ENCODE measurements at places on chromosomes 11 and 22.

GRCh38 chr11:65053827-65054508 is 4.4 kb downstream of the NAALADL1 start:
- DNase-seq: no peak

GRCh38 chr22:22993184-22993583 is 77.1 kb upstream of the GNAZ start:
- no peak for DNase-seq

DNA sequence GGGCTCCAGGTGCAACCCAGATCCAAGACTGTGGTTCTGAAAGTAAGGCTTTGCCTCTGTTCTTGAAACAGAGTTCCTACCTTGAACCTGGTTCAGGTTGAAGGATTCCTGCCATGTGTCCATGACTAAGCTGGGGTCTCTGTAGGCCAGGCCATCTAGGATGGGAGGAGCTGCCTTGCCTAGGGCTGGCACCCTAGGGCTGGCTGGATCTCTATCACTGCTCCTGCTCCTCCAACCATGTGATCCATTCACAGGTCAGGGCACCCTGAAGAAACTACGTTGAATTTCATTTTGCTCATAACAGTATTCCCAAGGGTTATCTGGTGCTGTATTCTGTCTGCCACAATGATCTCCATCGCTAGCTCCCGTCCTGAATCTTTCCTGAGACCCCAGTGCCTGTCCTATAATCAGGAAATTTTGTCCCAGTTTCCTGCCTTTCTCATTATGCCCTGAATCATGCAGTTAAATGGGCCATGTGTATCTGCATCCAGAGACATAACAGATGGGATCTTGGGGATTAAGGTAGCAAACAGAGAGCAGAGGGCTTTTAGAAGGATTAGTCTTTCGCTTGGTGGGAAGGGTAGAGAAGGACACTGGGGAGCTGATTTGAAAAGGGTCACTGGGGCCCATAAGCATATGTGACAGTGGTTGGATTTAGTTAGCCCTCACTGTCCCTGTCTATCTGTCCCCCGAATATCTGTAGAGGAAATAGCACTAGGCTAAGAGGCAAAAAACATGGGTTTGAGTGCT is 98.2 kb upstream of the MTMR2 start:
- no peak for DNase-seq

DNA sequence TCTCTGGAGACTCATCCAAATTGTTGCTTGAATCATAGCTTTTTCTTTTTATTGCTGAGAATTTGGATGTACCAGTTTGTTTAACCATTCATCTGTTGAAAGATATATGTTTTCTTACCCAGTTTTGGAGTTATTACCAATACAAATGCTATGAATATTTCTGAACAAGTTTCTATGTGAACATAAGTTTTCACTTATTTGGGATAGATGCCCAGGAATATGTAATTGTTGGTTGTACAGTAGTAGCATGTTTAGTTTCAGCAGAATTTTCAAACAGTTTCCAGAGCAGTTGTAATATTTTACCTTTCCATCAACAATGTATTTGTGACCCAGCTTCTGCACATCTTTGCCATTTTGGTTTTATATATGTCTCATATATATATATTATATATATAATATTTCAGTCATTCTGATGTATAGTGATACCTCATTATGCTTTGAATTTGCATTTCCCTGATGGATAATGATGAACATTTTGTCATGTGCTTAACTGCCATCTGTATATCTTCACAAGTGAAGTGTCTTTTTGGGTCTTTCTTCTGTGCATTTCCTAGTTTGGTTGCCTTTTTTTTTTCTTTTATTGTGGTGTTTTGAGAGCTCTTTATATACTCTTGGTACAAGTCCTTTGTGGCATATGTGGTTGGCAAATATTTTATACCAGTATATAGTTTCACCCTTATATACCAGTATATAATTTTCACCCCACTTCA is 118.8 kb downstream of the LUZP2 start:
- DNase-seq: no peak

GRCh38 chr11:118229274-118229847 is 4.5 kb upstream of the JAML start:
- no peak for DNase-seq

- DNase-seq: no peak
Observed at GRCh38 chr11:59076876-59077571, 9.1 kb upstream of the GLYATL1B start.

DNA sequence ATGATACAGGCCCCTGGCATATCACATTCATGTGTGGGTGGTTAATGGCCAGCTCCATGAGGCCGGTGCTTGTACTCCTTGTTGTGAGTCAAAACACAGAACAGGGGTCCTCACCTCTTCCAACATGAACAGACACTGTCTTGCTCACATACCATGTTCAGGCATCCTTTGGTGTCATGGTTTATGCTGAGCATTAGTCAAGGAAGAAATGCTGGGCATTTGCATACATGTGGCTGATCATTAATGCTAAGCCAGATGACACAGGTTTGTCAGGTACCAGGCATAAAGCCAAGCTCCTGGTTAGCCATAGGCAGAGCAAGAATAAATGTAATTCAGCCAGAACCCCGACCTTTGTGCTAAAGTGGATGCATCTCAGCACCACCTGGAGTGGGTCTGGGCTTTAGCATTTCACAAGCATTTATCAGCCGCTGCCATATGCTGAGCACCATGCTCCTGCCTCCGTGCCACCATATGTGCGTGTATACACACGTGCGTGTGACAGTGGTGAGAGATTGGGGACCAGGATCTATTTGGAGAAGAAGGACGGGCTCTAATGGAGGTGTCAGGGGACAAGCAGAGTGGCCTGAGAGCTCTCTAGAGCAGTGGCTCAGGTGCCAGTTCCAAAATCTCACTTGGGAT is 55.0 kb downstream of the MICAL2 start:
- no peak for DNase-seq

DNA sequence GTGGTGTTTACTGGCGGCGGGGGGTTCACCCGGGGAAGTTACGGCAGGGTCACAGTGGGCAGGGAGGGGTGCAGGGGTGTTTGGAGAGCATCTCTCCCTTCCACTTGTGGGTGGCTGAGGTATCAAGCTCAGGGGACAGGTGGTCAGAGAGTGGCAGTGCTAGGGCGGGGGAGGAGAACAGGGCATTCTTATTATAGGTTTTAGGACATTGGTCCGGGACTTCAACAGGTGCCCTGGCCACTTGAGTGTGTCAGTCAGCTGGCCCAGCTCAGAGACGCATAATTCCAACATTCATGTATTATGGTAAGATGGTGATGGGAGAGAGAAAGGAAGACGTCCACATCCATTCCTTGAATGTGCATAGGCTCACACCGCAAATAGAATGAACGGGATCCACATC is 101.7 kb downstream of the TEAD1 start:
- no peak for DNase-seq

- DNase-seq: no peak
Observed at GRCh38 chr11:94132152-94132558, 3.5 kb downstream of the PANX1 start.

GRCh38 chr22:37726241-37726887 is 29.5 kb downstream of the TRIOBP start:
- DNase-seq: no peak

GRCh38 chr11:64036087-64037026 is 626 bp downstream of the FLRT1 start:
- no peak for DNase-seq

DNA sequence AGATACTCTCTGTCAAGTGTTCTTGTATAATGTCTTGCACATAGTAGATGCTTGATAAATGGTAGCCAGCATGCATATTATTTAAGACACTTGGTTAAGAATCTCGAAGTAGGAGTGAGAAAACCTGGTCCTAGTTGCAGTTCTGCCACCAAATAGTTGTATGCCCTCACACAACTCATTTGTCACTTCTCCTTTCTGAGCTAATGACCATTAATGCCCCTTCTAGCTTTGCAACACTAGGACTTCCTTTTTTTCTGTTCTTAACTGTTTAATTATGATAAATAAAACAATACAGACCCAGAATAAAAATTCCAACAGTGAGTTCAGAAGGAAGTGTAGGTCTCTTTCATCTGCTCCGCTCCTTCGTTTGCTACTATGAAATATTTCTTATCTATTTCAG is 453.6 kb downstream of the TMEM135 start:
- no peak for DNase-seq

DNA sequence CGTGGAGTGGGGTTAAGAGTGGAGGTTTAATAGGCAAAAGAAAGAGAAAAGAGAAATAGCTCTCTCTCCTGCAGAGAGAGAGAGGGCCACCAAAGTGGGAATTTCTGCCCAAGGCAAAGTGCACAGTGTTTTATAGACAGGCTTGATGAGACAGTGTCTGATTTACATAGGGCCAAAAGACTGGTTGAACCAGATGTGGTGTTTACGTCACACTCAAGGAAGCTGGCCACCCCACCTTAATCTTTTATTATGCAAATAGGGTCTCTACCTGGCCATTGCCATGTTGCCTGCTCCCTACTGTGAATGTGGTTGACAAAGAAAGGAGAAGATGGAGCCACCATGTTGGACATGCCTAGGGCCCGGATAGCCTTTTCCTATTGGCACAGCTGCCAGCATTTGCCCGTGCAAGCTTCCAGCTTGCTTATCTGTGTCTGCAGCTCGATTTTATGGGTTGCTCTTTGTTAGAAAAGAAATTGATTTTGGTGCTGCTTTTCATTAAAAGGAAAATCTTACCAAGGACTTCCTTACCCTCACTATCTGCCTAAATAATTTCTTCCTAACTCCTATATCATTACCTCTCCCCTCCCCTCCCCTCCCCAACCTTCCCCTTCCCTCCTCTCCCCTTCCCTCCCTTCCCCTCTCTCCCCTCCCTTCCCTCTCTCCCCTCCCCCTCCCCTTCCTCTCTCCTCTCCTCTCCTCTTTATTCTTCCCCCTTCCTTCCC is 436.0 kb downstream of the NELL1 start:
- no peak for DNase-seq

GRCh38 chr11:85991508-85991907 is 77.4 kb downstream of the PICALM start:
- DNase-seq: no peak

DNA sequence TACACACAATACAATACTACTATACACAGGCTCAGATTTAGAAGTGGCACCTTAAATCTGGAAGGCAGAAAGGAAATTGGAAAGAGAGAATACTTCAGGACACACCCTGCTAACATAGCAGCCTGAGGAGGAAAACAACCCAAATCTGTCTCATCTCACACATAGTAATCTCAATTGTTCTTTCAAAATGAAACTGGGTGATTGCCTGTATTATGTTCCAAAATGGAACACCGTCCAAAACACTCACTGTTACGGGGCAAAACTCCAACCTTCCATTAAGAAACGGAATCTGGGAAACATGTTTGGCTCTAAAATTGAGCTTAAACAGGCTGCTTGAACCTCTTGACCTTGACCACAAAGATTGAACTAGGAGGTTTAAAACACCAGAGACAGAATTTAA is 572.6 kb downstream of the OPCML start:
- no peak for DNase-seq

GRCh38 chr11:12174128-12174476 is 63.7 kb downstream of the MICAL2 start:
- DNase-seq: no peak

DNA sequence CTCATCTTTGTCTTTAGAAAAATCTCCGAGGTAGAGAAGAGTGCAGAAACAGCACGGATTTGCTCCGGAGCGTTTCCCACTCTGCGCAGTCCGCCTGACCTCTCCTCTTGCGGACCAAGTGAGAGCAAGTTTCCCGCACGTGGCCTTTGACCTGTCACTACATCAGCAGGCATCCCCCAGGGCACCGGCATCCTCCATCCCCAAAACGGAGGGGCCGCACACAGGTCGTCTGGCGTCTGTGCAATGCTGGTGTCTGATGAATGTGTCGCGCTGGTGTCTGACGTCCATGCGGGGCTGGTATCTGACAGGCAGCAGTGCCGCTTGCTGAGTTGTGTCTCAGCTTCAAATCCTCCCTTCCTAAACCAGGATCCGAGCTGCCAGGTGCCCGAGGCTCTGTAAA is 739 bp upstream of the MRGPRE start:
- DNase-seq: no peak

- no peak for DNase-seq
Observed at GRCh38 chr22:44221710-44222475, 41.2 kb downstream of the PARVG start.

GRCh38 chr11:120137611-120138521 is at the start of gene TRIM29:
Gene TRIM29 (minus strand): TSS chr11:120138113. CDS start chr11:120138031, 82 bp downstream.
- no peak for DNase-seq

DNA sequence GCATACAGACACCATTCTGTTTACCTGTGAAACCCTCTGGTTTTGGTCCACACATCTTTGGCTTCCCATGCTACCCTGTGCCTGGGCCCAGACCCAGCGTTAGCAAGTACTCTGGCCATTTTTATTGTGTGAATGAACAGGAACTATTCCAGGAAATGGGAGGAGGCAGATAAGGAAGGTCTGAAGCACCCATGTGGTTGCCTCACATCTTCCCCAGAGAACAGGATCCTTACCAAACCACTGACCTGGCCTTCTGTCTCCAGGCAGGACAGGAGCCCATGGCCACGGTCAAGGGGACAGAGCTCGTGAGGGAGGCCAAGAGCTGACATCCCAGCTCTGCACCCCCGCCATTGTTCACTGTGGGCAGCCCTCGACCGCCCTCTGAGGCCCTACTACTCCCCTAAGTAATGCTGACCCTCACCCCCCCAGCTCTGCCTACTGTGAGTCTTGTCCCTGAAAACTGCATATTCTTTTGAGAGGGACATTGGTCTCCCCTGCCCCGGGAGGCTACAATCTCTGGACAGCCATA is 97.7 kb upstream of the TP53I11 start:
- no peak for DNase-seq

DNA sequence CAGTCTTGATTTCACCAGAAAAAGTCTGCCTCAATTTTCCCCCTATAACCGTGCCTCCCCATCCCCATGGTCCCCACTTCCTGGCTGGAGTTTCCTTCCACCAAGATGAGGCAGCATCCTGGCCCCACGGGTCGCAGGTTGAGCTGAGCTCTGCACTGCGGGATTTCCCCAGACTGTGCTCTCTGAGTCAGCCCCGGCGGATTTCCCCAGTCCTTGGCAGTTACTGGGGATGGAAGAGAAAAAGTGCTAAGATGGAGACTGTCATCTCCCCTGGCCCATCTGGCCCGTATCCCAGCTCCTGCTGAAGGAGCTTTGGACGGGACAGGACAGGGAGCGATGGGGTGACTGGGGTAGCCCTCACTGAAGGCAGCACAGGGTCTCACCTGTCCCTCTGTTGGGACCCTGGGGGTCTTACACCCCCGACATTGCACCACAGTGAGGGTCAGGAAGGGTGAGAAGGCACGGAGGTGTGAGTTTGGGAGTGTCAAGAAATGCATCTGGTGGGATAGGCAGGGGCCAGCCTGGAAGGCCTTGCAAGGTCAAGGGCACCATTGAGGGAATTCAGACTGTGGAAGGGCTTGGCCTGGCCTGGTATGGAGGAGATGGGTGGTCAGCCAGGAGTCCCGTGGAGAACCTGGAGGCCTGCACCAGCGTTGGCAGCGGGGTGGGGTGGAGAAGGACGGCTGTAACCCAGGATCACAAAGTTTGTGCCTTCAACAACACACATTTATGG is 36.5 kb downstream of the NADSYN1 start:
- no peak for DNase-seq

All from activated gamma-delta T cell (primary cell).